MCF 10A (cell line): ENCODE measurements at places on chromosomes 2 and 18.

DNA sequence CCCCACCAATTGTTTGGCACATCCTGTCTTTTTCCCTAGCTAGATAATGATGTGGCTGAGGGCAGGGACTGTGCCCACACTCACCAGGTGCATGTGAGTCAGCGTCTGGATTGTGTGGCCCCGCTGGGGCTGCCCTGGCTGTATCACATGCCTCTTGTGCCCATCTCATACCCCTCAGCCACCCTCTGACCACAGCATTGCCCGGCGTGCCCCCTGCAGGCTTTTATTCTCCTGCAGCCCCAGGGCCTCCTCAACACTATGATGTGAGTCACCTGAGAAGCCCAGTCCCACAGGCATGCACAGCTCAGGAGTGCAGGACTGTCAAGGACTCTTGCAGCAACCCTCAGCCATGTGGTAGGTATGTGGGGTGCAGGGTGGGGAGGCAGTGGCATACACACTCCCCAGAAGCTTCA lies 14.8 kb upstream of the STEAP3 start:
- DNase-seq, result peak; percentile 82

DNA sequence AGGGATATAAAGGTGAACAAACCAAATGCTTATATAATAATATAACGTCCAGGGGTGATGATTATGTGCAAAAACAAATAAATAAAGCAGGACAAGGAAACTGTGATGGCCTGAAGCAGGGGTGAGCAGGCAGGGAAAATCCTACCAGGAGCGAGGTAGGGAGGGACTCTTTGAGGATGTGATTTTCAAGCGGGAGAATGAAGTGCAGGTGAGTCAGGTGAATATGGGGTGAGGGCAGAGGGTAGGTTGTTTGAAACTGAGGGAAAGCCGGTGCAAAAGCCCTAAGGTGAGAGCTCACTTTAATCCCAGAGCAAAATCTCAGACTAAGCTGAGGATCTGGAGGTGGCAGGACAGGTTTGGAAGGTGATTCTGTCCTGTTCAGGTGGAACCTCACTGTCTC lies 40.7 kb downstream of the CYP26B1 start:
- no peak for DNase-seq

- no peak for DNase-seq
Observed at GRCh38 chr18:64405161-64405560, 256.3 kb upstream of the LINC00305 start.

DNA sequence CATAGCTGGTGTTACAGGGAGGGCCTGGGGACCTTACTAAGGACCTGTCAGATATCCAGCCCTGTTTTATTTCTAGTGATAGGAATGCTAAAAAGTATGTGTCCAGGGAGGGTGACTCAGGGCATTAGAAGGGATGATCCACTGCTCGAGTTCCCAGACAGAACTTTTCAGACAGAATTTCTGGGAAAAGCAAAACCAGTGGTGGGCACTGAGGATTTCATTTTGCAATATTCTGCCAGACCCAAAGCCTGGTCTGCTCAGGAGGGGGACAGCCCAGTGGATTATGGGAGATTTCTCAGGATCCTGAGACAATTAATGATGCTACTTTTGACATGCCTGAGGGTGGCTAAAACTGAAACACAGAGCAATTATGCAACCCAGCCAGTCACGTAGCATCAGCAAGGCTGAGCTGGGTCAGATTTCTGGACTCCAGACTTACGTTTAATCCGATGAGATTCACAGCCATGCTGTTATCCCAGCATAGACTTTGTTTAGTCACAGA lies 4.7 kb upstream of the KCNE4 start:
- DNase-seq, result peak; percentile 74

GRCh38 chr2:33788044-33788443 lies 188.9 kb upstream of the FAM98A start:
- DNase-seq, result peak; percentile 8

DNA sequence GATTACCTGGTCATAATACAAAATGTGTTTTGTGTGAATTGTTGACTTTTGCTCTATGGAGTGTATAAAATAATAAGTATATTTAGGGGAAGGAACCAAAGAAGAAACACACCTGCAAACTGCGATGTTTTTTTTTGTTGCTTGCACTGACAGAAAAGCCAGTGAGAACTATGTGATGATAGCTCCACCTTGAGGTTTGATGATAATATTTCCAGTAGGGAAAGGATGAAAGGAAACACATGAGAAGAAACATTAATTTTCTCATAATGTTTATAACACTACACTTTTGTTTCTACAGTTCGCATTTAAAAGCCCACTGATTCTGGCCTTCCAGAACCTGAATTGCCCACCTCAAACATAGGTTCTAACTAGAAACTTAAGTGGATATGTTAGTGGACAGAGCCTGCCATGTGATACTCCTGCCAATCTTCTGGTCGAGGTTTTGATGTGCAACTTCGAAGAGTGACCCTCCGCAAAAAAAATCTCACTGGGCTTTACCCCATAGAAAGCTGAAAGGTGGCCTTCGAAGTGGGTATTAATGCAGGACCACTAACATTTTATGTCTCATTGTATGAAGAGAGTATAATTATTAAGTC lies 476.4 kb upstream of the SPHKAP start:
- peak; percentile 68 for DNase-seq

- DNase-seq, result peak; percentile 54
Observed at GRCh38 chr2:19021721-19022120, 336.7 kb downstream of the OSR1 start.

- DNase-seq, result no peak
Observed at GRCh38 chr18:66708646-66709045, 104.8 kb upstream of the CDH19 start.

DNA sequence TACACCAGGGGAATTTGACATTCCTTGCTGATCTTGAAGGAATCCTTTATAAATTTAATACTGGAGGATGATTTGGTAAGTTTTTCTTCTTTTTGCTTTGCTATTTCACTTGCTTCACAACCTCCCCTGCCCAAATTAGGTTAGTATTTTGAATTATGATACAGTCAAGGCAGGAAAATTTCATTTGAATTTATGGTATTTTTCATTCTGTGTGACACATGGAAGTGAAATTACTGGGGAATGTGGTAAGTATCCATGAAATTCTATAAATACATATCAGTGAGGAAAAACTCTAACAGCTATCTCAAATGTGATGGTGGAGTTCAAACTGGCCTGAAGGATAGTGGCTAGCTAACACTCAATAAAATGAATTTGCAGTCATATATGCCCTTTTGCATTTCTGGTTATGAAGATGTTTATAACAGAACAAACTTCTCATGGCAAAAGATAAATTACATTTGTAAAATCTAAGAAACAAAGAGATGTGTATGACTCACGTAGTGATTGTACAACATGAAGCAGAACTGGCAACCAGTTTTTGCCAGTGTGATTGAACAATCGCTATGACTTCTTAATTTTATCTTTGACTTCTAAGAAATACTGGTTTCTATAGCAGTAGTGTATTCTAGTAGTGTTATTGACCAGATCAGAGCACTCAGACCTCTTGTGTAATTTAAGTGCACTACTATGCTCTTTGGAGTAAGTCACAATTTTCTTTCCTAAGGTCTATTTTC lies 152.6 kb downstream of the IKZF2 start:
- DNase-seq, result peak; percentile 55

GRCh38 chr2:149651229-149651628 lies 63.7 kb upstream of the MMADHC start:
- no peak for DNase-seq

DNA sequence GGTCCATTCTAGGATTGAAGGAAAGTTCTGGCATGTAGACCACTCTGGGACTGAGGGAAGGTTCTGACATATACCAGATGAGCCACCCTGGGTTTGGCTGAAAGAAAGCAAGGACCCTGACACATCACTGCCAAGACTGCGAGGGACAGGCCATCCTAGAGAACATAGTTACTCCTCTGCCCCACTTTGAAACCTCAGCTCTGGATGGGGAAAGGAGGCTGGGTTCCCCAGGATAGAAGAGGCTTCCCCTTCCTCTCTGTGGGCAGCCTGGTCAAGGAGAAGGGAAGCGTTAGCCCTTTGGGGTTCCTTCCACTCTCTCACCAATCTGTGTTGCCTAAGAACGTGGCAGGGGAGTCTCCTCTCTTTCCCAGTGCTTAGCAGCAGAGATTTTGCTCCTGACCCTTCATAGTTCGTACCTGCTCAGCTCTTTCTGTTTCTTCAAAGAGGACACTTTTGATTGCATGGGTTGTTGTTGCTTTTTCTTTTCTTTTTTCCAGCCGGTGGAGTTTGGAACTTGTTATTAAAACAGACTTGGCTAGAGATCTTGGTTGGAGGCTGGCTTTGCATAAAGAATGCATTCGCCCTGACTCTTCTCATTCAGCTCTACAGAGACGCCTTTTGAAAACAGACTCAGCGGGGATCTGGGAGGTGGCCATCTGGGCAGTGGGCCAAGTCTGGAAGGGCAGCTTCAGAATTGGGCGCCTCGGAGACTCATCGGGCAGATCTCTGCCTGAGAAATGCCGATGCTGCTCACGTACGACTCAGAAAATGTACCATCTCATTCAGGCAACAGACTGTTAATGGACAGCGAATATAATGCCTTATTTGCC lies 166.1 kb downstream of the CLIP4 start:
- no peak for DNase-seq
